ENCODE measurements at places on chromosomes 4 and X.

DNA sequence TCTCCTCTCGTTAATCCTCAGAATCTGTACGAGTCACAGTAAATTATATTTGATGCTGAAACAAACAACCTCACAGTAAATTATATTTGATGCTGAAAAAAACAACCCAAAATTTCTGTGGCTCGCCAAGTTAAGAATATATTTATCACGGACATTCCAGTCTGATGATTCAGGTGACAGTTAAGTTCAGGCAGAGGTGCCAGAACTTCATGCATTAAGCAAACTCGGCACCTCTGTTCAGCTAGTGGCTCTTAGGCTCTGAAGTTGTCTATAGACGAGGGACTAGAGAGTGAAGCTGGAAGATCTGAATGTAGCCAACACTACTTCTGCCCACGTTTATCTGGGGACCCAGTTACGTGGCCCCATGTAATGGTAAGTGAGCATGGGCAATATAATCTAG is 132.2 kb upstream of the AGA start:
- no peak for DNase-seq

GRCh38 chr4:7813674-7814073 is 126.0 kb downstream of the AFAP1 start:
- no peak for DNase-seq

GRCh38 chr4:90189946-90190345 is 62.8 kb downstream of the CCSER1 start:
- no peak for DNase-seq

DNA sequence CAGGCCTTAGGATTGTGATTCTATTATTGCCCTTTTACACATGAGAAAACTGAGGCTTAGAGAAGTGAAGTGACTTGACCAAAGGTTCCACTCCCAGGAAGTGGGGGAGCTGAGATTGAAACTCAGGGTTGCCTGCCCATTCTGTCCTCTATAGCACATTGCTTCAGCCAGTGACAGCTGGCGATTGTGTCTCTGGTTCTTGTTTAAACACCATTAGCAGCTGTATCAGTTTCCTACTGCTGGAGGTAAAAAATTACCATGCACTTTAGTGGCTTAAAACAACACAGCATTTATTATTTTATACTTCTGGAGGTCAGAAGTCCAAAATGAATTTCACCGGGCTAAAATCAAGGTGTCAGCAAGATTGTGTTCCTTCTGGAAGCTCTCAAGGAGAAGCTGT is 205.8 kb upstream of the MAMLD1 start:
- DNase-seq, result no peak

DNA sequence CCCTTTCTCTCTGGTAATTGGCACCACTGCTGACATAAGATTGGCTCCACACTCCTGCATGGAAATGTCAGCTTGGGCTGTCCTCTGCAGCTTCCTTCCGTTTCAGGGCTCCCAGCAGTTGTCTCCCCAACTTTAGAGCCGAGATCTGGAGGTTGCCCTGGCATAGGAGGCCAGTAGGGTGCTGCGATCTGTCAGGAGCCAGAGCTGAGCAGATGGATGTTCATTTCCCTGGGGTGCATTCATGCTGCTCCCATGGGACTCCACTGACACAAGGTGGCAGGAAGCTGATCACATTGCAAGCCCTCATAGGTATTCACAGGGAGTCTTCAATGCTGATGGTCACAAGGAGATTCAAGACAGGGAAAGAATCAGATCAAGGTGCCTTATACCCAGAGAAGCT is 116.6 kb upstream of the RAI2 start:
- no peak for DNase-seq

DNA sequence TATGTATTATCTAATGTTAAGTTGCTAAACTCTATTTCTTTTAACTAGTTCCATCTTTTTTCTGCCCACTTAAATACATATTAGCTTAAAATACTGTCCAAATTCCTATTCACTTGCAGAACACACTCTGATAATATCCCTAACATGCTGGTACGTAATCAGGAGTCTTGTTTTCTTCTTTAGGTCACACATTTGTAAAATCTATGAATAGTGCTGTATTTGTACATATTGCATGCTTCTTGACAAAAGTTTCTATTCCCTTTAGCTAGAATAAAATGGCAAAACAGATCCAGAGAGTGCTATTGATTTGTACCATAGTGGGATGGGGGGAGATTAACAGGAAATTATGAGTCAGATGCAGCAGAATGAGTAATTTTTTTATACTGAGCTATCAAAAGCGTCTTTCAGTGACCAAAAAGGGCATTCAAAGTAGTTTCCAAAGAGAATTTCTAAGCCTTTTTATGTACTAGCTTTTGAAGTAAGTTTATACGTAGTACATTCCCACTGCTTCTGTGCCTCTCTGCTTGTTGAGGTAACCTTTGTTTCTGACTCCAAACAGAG is 126.5 kb downstream of the PTPN13 start:
- DNase-seq, result no peak

GRCh38 chrX:22192419-22193060 is 80.2 kb upstream of the CBLL2 start:
- peak; percentile 59 for DNase-seq

GRCh38 chrX:112735147-112735546 is 55.4 kb upstream of the LHFPL1 start:
- no peak for DNase-seq

DNA sequence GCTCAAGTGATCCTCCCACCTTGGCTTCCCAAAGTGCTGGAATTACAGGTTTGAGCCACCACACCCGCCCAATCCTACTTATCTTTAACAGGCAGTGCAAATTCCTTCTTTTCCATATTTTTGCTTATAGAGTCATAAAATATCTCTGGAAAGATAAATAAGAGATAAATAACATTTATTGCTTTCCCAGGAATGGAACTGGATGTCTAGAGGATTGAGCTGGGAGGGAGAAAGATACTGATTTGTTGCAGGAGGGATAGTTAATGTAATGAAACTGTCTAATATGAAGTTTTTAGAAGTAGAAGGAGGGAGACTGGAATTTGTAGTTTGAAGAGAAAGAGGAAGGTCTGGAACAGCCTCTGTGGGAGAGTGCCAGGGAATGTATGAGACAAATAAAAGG is 20.2 kb downstream of the ITGB1BP2 start:
- DNase-seq, result no peak

DNA sequence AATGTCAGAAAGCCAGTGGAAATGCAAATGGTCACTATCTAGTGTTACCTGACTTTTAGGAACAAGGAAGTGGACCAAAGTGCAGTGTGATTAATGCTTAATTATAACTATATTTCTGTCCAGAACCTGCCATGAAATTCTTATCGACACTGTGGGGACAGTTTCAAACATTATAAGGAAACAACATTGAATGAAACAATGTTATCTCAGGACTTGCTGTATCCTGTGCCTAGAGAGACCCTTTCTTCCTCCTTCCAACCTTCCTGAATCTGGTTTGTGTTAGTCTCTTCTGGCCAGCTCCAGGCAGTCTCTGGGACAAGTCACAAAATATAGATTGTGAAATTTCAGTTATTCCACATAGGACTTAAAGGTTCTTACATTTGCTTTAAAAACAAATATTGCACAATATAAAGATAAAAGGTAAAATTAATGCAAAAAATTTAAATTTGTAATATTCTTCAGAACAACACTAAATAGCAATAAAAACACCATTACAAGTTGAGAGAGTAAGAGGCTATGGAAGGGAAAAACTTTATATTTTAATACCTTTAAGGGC is 203.4 kb downstream of the ZNF674 start:
- DNase-seq, result no peak

DNA sequence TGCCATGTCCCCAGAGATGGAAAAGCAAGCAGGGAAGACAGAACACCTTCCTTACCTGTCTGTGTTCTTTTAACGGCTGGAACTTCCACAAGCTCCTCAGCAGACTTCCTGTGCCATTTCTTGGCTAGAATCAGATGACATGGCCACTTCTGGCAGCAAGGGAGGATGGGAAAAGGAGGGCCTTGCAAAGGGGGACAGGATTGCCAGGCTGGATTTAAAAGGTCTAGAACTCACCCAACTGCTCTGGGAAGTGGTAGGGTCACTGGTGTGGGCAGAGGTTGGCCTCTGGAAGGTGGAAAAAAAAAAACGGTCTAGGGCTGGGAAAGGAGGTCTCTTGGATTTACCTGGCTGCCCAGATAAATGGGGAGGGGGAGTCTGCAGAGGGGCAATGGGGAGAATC is 1.6 kb upstream of the USP11 start:
- no peak for DNase-seq

DNA sequence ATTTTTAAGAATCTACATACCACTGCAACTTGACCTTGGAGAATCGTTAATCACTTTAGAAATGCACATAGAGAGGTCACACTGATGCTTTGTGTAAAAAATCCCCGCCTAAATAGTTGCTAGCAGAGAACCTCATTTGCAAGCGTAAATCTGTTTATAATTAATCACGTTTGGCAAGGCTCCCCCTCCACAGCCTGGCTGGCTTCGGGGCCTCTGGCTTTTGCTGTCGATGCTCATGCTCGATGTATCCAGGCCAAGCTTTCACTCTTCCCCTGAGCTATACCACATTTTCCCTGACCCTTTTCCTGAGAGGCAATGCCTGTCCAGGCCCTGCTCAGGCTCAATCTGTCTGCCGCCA is 23.4 kb downstream of the CYTL1 start:
- DNase-seq, result no peak

- DNase-seq, result no peak
Measured at GRCh38 chrX:15033917-15034316, 160.7 kb downstream of the MOSPD2 start.

DNA sequence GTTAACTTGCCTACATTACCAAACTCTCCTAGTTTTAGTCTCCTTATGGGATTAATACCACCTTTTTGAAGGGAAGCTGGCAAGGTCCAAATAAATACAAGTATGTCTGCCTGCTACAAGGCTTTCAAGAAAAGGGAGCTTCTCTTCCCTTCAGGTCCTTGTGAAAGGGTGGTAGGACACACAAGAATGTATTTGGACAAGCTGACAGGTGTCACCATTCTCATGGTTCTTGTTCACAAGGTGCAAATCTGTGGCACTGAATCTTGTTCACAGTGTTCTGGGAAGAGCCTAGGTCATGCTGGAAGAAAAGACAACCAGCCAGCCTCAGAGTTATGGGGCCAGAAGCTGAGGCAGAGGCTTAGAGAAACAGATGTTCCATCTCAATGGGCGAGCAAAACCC is 41.9 kb downstream of the GPC3 start:
- DNase-seq, result no peak

Data from NAMALWA (cell line).